MM.1S (cell line): ENCODE measurements at places on chromosomes 7 and 10.

GRCh38 chr10:5506751-5507648 is 7.6 kb upstream of the CALML5 start:
- no peak for DNase-seq

DNA sequence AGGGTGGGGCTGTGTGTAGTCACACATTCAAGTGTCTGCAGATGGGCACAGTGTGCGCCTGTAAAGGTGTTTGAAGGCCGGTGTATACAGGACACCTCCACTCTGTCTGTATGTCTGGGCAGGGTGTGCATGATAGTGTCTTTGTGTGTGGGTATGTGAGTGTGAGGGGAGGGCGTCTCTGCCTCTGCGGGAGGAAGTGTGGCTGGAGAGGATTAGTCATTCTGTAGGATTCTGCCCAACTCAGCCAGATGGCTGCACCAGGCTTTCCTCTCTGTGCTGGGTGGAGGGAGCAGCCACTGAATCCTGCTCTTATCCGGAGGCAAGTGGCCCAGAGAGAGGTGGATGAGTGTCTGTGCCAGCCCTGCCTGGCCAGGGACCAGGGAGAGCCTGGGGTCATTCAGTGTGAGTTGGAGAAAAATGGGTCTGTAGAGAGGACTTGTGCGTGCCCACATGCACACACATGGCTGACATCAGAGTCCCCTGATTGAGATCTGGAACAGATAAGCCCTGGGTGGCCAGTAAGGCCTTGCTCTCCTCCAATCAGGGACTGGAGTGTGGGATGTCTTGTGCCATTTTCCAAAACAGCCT is 1.7 kb downstream of the SFXN3 start:
- no peak for DNase-seq

GRCh38 chr7:119724041-119724792 is 548.8 kb upstream of the KCND2 start:
- DNase-seq = no peak

DNA sequence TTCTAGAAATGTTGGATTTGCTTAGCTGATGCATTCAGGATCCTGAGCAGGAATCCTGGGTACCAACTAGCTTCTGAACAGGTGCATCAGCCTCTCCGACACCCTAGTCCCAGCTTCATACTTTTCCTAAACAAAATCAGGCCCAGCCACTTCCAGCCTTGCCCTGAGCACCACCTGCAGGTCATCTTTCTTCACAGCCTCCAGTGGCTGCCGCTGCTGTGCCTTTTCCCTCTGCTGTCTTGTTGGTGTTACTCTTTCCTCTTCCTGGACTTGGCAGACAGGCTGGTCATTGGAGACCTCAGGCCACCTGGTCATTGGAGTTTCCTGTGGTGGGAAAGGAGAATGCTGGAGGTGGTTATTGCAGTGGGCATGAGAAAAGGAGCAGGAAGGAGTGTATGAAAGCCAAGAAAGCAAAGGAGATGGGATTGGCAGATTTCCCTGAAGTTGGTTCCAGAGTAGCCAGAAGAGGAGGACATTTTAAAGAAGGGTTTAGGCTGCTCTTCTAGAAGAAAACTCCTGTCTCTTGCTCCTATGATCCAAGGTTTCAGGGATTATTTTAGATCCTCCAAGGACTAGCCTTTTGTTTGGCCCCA is 48.2 kb upstream of the NFKB2 start:
- no peak for DNase-seq

- DNase-seq = no peak
Observed at GRCh38 chr10:28155726-28156125, 147.1 kb downstream of the MPP7 start.

DNA sequence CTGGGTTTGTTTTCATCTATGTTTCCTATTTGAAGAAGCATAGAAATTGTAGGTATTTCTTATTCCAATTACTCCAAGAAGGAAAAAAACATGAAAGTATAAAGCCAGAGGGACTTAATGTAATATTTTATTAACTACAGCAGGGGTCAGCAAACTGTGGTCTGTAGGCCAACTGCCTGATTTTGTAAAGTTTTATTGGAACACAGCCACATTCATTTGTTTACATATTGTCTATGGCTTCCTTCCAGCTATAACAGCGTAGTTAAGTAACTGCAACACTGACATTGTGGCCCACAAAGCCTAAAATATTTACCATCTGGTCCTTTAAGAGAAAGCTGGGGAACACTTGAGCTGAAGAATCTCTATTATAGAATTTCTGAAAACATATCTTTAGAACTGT is 306.2 kb downstream of the BICC1 start:
- DNase-seq = no peak

- no peak for DNase-seq
Observed at GRCh38 chr10:2791774-2792443, 275.4 kb upstream of the PFKP start.

- no peak for DNase-seq
Observed at GRCh38 chr10:70602665-70603448, at the start of gene PRF1. TSS of gene PRF1 (minus strand) at chr10:70602741. CDS start at chr10:70600902, 1,839 bp downstream.

- no peak for DNase-seq
Observed at GRCh38 chr10:3774814-3775695, 10.0 kb downstream of the KLF6 start.

- no peak for DNase-seq
Observed at GRCh38 chr10:116918583-116918982, 69.3 kb downstream of the ENO4 start.

- no peak for DNase-seq
Observed at GRCh38 chr7:11751315-11751714, 80.7 kb downstream of the THSD7A start.

GRCh38 chr7:39069896-39070881 is 92.5 kb downstream of the POU6F2 start:
- no peak for DNase-seq

DNA sequence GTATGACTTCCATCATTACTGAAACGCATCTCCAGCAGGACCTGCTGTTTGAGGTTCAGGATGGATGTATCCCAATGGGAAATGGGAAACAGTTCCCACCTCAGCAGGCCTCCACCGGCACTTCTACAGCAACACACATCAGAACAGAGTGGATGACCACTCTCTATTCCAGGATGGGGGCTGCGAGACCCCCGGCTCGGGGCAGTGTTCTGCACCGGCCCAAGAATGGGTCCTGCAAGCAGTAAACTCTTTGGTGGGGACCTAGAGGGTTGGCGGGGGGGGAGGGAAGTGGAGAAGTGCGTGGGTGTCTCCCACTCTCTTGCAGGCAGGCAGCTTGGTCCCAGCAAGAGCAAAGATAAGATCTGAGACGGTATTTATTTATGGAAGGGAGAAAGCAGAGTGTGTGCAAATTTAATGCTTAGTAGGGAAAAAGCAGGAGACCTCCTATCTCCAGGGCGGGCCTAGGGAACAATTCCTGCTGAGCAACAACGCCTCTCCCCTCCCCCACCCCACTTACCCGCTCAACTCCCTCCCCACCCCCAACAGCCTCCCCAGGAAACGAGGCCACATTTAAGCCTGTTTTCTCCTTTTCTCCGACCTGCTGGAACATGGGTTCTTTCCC is 4.0 kb downstream of the SFMBT2 start:
- no peak for DNase-seq

DNA sequence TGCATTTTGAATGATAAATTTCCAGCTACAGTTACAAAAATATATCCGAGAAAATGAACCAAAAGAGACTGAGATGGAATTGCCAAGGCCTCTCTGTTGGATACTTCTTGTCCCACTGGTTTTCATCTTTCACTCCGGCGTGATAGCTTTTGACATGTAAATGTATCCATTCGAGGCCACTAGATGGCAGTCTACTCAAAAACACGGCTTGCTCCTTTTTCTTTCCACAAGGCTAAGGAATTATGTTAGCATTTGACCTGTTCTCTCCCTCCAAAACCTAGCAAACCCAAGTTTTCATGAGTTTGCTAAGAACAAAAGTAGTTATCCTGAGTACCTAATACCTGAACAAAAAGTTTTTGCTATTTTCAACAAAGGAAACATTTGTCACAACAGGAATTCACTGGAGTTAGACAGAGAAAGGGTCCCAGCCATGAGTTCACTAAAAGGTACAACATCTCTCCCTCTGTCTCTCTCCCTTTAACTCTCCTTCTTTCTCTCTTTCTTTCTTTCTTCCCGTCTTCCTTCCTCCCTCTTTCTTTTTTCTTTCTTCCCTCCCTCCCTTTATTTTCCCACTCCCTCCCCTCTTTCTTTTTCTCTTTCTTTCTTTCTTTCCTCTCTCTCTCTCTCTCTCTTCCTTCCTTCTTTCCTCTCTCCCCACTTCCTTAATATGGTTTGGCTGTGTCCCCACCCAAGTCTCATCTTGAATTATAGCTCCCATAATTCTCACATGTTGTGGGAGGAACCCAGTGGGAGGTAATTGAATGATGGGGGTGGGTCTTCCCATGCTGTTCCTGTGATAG is 207.9 kb upstream of the MYO3A start:
- peak; percentile 68 for DNase-seq

DNA sequence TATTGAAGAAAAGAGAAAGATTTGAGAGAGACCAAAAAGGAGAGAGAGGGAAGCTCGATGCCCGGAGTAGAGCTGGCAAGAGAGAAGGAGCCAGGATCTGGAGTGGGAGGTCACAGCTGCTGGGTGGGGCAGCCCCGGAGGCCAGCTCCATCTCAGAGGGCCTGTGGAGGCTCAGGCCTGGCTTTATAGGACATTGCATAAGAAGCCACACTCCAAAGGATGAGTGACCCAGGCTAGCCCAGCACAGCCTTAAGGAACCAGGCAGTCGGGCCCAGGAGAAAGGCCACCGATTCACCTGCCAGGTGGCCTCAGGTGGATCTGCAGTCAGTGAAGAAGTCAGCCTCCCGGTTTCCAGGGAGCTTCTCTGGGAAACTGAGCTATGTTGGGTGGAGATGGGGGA is 676 bp downstream of the PLAC9 start:
- DNase-seq = no peak

- no peak for DNase-seq
Observed at GRCh38 chr10:83332690-83333089, 806.6 kb upstream of the GHITM start.
